ENCODE measurements at places on chromosomes 16 and 17.

GRCh38 chr17:46199379-46199778 is 6.2 kb upstream of the KANSL1 start:
- DNase-seq = no peak

DNA sequence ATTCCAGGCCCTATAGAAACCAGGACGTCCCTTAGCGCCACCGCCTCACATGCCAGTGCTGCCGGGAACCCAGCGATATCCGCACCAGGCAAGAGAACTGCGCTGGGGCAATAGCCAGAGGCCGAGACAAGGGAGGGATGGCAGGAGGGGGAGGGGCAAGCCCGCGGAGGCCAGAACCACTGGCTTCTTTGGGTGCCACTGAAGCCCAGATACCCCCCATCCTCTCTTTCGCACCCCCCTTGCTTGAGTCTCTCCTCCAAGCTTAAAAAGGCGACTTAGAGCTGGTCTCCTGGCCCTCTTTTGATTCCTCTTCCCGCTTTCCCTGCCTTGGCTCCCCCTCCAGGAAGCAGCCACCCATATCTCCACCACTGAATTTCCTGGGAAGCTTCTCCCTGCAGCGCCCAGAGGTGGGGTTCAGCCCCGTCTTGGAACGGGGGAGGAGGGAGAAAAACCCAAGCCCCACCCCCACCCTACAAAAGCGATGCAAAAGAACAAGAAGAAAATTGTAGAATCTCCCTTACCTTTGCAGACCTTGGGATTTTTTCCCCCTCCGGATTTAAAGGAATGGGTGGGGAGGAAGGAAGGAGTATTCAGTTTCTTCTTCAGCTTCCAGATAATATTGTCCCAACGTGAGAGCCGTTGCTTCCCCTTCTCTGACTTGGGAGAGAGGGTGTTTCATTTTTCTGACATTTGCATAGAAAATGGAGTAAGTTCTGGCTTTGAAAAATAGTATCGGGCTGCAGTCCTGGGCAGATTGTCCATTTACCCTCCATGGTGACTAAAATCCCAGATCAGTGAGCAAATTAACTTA is 622 bp downstream of the HOXB6 start:
- peak; percentile 96 for DNase-seq

- no peak for DNase-seq
Measured at GRCh38 chr17:81839301-81839700, 4.5 kb upstream of the PPP1R27 start.

DNA sequence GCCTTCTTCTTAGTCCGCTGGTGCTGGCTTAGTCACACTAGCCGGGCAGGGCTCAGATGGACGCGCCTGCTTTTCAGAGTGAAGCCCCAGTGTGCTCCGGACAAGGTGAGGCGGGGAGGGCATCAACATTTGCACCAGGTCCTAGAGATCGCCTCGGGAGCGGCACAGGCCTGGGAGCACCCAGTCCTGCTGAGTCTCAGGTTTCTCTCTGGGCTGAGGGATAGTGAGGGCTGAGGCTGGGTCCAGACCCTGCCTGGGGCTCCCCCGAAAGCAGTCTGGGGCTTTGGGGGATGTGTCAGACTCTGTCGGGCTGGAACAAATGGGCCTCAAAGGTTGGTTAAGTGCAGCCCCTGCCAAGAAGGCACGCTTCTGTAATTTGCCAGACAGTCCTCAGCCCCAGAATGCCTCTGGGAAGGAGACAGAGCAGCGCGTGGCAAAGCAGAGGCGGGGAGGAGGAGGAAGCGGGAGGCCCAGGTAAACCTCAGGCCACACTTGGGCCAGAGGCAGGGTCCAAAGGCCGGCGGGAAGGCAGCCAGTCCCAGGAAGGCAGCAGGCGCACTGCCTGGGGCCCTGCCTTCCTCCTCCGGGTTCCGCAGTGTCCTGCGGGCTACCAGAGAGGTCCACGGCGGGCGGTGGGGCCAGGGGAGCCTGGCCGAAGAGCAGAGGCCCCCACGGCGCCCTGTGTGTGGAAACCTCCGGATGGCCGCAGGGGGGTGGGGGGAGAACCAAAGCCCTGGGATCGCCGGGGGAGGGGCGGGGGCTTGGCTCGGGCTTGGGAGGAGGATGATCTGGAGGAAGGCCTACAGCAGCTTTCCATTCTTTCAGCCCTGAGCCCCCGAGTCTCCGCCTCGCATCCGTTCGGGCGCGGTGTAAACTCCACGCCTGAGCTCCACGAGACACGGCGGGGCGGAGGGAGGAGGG is 39.5 kb upstream of the ATP2A3 start:
- no peak for DNase-seq

GRCh38 chr16:78235168-78235800 is 135.8 kb downstream of the WWOX start:
- peak; percentile 68 for DNase-seq

- peak; percentile 45 for DNase-seq
Measured at GRCh38 chr17:18323007-18323406, 7.9 kb downstream of the SMCR8 start.

- DNase-seq = no peak
Measured at GRCh38 chr17:42525221-42525620, 10.8 kb upstream of the NAGLU start.

DNA sequence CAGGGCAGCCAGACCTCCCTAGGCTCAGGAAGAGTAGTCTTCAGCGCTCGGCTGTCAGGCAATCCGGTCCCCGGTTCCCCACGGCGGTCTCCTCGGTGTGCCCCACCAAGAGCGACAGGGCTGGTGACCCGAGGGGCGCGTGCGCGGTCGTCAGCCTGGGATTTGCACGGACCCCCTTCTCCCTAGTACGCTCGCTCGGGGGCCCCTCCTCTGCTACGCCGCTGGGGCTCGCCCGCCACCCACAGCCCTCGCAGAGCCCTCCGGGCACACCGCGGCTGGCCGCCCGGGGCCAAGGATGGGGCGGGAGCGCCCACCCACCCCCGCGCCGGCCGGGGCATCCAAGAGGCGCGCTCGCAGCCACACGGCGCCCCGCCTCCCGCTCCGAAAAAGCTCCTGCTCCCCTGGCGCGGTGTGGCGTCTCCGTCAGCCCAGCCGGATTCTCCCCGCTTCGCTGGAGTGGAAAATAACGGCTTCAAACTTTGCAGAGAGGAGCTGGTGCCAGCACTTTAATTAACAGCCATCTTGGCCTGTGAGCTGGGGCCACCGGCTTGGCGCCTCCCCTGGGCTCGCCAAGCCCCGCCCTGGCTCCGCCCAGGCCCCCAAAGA is 2.1 kb upstream of the C1QL1 start:
- no peak for DNase-seq

DNA sequence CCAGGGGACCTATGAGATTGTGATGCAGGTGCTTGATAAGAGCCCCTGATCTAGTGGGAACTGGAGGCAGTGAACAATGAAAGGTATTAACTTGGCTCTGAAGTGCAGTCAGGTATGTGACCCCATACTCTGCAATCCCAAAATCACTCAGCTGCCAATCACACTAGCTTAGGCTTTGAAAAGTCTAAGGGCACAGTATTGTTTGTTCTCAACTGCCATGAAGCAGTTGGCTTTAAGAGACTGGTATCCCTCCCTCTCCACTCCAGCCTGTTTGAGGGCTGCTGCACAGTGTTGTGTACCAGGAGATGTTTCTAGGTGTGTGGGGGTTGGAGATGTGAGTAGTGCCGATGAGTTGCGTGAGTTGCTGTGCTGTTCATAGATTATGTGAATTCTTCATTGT is 2.4 kb downstream of the YPEL2 start:
- DNase-seq = no peak

Measured in A549 (cell line).